ENCODE measurements at places on chromosomes 16 and 17. TPM values are rescaled to one million over a fixed set of nuclear protein-coding genes. Genes with fewer than 3 reads are reported as not detected.

GRCh38 chr17:2011411-2012371 lies 13.4 kb downstream of the RTN4RL1 start:
- no peak for DNase-seq

The CACNA1G gene
- not detected for total RNA-seq

The CTRB2 gene
- total RNA-seq = not detected

The B3GNT9 gene
- total RNA-seq = 3.5 TPM

The MFSD6L gene
- not detected for total RNA-seq

GRCh38 chr17:1951920-1952319 lies 73.2 kb downstream of the RTN4RL1 start:
- DNase-seq = no peak

The LITAFD gene
- total RNA-seq = not detected

- DNase-seq = peak; percentile 81
Measured at GRCh38 chr17:16371742-16372141, 9.1 kb upstream of the UBB start.

- no peak for DNase-seq
Measured at GRCh38 chr16:19936441-19936840, 51.8 kb upstream of the GPRC5B start.

DNA sequence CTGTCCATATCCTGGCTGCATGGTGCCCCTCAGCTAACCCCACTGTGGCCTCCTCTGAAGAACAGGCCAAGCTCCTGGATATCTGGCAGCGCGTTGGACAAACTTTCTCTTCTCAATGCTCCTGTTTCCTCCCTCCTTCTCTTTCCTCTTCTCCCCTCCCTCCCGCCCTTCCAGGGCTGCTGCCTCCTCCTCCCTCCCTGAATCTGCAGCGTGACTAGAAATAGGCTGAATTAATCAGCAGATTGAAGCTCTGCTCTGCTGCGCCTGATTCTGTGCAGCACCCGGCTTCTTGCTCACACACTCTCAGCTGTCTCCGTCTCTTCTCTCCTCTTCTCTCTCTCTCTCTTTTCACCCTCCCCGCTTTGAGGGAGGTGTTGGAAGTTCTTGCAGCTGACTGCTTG lies 19.8 kb downstream of the TMEM94 start:
- no peak for DNase-seq

The SRCAP gene
- 69.1 TPM for total RNA-seq

The PIPOX gene
- 3.1 TPM for total RNA-seq

DNA sequence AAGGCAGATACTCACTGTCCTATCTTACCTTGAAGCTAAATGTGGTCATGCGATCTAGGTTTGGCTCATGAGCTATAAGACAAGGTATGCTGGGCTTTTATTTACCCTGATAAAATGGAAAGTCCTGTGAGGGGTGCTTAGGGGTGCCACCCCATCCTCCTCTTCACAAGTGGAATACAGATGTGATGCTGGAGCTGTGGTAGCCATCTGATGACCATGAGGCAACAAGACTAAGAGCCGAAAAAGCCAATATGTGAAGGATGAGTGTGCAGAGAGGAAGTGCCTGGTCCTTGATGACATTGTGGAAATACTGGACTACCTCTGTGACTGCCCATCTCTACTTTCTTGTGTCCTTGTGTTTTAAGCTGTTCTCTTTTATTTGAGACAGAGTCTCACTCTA lies 58.1 kb upstream of the TMC5 start:
- no peak for DNase-seq

- no peak for DNase-seq
Measured at GRCh38 chr16:8694795-8695728, 20.6 kb downstream of the ABAT start.

The ATF7IP2 gene
- total RNA-seq = 9.2 TPM

DNA sequence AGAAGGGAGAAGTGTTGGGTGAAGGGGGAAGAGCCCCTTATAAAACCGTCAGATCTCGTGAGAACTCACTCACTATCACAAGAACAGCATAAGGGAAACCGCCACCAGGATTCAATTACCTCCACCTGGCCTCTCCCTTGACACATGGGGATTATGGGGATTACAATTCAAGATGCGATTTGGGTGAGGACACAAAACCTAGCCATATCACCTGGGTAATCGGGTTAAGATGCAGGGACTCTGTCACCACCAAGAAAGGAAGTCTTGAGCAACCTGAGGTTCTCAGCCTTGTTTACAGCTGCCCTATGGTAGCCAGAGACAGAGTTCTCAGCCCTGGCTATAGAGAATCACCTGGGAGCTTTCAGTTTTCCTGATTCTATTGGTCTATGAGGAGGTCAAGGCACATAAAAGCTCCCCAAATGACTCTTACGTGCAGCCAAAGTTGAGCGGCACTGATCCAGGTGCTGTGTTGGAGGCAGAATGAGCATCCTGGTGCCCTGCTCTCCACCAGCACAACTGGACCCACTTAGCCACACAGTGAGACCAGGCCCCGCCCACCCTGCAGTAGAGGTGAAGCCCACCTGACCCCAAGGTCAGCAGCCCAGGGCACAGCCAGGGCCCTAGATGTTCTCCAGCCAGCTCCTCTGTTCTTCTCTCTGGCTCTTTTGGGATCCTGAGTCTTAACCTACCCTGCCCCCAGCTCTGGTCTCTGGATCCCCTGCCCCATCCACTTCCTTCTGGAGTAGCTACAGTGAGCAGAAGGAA lies 138.5 kb upstream of the CDH5 start:
- DNase-seq = no peak

GRCh38 chr17:83008526-83008925 lies 70.9 kb upstream of the METRNL start:
- no peak for DNase-seq

GRCh38 chr17:64580384-64581315 lies 73.9 kb downstream of the CEP95 start:
- no peak for DNase-seq

- DNase-seq = no peak
Measured at GRCh38 chr16:69712914-69713581, 13.3 kb downstream of the NQO1 start.

- peak; percentile 93 for DNase-seq
Measured at GRCh38 chr17:16027708-16028584, 28.3 kb downstream of the TTC19 start.

The CCR7 gene
- total RNA-seq = 0.33 TPM

The MXRA7 gene
- 250 TPM for total RNA-seq

The OTOP3 gene
- not detected for total RNA-seq

DNA sequence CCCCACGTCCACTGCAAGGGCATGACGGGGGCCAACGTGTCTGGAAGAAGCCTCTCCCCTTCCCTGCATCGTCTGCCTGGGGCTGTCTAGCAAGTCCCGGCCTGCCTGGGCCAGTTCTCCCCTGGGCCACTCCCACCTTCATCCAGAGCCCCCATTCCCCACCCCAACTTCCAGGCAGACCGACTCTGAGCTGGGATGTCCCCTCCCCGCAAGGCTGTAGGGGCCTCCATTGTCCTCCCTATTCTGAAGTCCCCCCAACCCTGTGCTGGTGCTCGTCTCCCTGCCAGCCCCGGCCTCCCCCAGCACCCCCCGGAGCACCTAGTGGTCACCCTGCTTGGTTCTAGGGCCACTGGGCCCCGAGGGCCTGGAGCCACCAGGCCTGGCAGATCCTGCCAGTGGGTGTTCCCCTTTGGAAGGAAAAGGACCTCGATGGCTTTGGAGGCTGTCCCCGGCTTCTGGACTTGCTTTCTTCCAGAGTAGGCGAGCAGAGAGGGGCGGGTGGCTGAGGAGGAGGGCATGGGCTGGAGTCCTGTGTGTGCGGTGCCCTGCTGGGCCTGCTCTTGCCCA lies 4.8 kb downstream of the GLIS2 start:
- no peak for DNase-seq

The OTOA gene
- total RNA-seq = not detected

The RPRML gene
- 0.09 TPM for total RNA-seq
